Activated CD4-positive, alpha-beta T cell treated with anti-CD3 and anti-CD28 coated beads for 48 hours (primary cell): ENCODE measurements at places on chromosomes 2 and 18.

GRCh38 chr2:120949957-120950590 is 214.4 kb downstream of the GLI2 start:
- no peak for DNase-seq

DNA sequence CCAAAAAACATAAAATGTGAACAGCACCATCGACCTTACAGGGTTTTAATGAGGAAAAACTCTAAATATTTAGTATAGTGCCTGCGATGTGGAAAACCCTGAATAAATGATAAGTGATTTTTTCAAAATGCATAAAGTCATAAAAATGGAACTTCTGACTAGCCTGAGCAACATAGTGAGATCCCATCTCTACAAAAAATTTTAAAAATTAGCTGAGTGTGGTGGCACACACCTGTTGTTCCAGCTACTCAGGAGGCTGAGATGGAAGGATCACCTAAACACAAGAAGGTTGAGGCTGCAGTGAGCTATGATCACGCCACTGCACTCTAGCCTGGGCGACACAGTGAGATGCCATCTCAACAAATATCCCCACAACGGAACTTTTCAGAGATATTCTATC is 4.2 kb downstream of the GGCX start:
- no peak for DNase-seq

DNA sequence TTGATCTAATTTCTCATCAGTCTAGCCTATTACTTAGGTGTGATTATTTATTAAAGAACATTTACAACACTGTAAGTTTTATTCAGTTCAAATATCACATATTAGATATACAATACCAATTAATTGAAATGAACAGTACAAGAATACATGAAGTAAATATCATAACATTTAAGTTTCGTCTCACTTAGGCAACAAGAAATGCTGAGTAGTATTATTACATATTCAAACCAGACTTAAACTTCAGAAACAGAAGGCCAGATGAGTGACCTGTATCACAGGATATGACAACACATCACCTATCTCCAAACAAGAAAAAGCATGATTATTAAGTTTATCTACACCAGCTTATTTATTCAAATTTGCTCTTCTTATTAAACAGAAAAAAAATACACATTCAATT is 48.9 kb downstream of the LONRF2 start:
- DNase-seq: no peak

GRCh38 chr18:29153091-29153490 is 976.2 kb upstream of the CDH2 start:
- DNase-seq: no peak

DNA sequence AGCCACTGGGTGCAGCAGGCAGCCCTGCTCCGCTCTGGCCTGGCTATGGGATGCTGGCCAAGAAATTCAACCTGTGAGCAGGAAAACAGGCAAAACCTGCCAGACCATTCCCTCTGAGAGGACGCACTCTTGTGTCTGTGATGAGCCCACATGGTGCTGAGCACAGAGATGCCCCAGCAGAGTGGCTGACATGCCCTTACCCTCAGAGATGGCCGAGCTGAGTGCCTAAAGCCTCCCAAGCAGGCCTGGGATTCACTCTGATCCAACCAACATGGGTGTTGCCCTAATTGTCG is 34.3 kb upstream of the TAF1B start:
- no peak for DNase-seq
